Caki2 (cell line): ENCODE measurements at places on chromosomes 3 and 15. TPM values are rescaled to one million over a fixed set of nuclear protein-coding genes. Genes with fewer than 3 reads are reported as not detected.

Gene HAPLN3
- total RNA-seq, result 19.4 and 20.0 TPM in 2 replicates

Gene HRG
- total RNA-seq, result not detected in 2 replicates

Gene NEO1
- 6.1 and 8.0 TPM in 2 replicates for total RNA-seq

Gene CASR
- not detected in 2 replicates for total RNA-seq

Gene LMAN1L
- total RNA-seq, result not detected in 2 replicates

Gene THRB
- 2.8 and 13.5 TPM in 2 replicates for total RNA-seq

Gene PIGZ
- total RNA-seq, result 0.10 and 12.7 TPM in 2 replicates

Gene CCDC191
- 0.14 and 0.23 TPM in 2 replicates for total RNA-seq

Gene NCEH1
- total RNA-seq, result 22.5 and 45.2 TPM in 2 replicates

Gene CYP1A1
- 3.6 TPM in 1 of 2 replicates, not detected in the other for total RNA-seq

Gene ANKRD34C
- total RNA-seq, result not detected in 2 replicates

Gene MYL3
- total RNA-seq, result not detected in 2 replicates

Gene SLC6A1
- not detected in 2 replicates for total RNA-seq

Gene SERP1
- total RNA-seq, result 161 and 222 TPM in 2 replicates

Gene CLDN11
- total RNA-seq, result 21.1 and 30.2 TPM in 2 replicates

Gene DLL4
- 0.07 TPM in 1 of 2 replicates, not detected in the other for total RNA-seq

Gene C2CD4A
- 5.5 and 5.7 TPM in 2 replicates for total RNA-seq

Gene SUSD5
- total RNA-seq, result 0.30 TPM in 1 of 2 replicates, not detected in the other

Gene SCN5A
- not detected in 2 replicates for total RNA-seq

Gene ZNF80
- not detected in 2 replicates for total RNA-seq

Gene SFMBT1
- total RNA-seq, result 2.0 and 3.3 TPM in 2 replicates

Gene ZNF619
- total RNA-seq, result 1.3 and 3.0 TPM in 2 replicates

Gene MINDY2
- total RNA-seq, result 12.6 and 12.8 TPM in 2 replicates

Gene WNT5A
- total RNA-seq, result 8.1 and 10.9 TPM in 2 replicates

Gene ZNF445
- 3.5 and 4.5 TPM in 2 replicates for total RNA-seq

Gene CHSY1
- 4.2 and 7.2 TPM in 2 replicates for total RNA-seq

Gene AP3B2
- total RNA-seq, result 5.3 and 6.7 TPM in 2 replicates

Gene SCAMP5
- 0.88 and 1.0 TPM in 2 replicates for total RNA-seq

Gene AADAC
- not detected in 2 replicates for total RNA-seq

Gene CCR9
- 0.81 TPM in 1 of 2 replicates, not detected in the other for total RNA-seq

Gene CAMP
- not detected in 2 replicates for total RNA-seq

Gene LRRC2
- not detected in 2 replicates for total RNA-seq

Gene ESYT3
- 0.07 TPM in 1 of 2 replicates, not detected in the other for total RNA-seq

Gene CIP2A
- total RNA-seq, result 13.2 and 16.7 TPM in 2 replicates

Gene IL17RB
- 0.41 and 2.7 TPM in 2 replicates for total RNA-seq

Gene KY
- total RNA-seq, result not detected in 2 replicates

Gene NSMCE3
- total RNA-seq, result 9.4 and 9.8 TPM in 2 replicates

Gene ELP6
- 30.9 and 41.6 TPM in 2 replicates for total RNA-seq

Gene SATB1
- not detected in 2 replicates for total RNA-seq
